Muscle of back (tissue), 13 donors: ENCODE measurements at places on chromosomes 12 and 14. TPM values are rescaled to one million over a fixed set of nuclear protein-coding genes. Genes with fewer than 3 reads are reported as not detected.

The TIGAR gene
- 8.6 TPM for polyA plus RNA-seq

DNA sequence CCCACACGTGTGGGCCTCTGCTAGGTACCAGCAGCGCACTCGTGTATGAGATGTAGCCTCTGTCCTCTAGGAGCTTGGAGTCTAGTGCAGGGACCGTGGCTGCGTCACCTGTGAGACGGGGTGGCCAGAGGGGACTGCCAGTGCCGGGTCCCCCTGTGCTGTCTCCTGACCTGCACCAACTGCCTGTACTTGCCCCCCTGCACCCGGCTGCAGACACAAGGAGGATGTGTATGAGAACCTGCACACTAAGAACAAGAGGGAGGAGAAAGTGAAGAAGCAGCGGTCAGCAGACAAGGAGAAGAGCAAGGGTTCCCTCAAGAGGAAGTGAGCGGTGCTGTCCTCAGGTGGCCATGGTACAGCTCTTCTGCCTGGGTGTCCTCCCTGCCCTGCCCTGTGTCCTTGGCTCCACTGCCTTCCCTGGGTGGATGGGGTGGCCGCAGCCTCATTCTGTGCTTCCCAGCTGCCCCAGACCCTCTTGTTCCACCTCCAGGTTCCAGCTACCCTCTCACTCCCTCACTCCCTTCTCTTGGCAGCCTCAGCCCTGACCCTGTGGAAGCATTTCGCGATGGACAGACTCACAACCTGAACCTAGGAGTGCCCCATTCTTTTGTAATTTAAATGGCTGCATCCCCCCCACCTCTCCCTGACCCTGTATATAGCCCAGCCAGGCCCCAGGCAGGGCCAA is 9.6 kb downstream of the PTPN6 start:
- no peak for DNase-seq

DNA sequence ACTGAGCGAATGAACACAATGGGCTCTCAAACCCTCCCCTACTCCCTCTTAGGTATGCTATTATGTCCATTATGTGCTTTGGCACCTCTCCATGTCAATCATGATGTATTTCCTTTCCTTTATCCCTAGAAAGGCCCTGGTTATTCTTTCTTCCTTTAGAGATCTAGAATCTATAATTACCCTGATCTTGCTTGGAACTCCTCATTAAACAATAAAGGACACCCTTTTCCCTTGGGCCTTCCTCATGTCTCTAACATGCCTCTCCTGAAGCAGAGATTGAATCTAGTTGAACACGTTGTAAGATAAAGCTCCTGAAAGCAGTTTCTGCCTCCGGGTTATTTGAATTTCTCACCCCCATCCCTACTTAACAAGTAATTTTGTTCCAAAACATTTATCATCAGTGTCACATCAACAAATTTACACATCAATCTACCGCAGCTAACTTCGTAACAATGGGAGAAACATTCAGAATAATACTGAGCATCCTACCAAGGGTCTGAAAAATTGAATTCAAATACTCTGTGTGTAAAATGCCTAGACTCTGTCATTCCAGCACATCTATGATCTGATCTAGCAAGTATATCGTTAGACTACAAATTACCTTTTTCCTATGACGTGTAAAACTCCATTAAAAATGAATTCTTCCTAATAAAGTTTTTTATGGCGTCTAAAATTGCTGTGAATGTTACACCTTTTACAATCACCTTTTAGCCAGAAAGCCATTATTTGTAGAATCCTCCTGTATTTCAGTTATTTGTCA is 5.4 kb downstream of the USP44 start:
- no peak for DNase-seq

The PLEKHG7 gene
- polyA plus RNA-seq: 3.3 TPM

GRCh38 chr12:80814453-80814852 is 97.7 kb downstream of the MYF5 start:
- DNase-seq: no peak

The SERPINA10 gene
- polyA plus RNA-seq: not detected

GRCh38 chr12:49288412-49288853 is 6.5 kb upstream of the PRPH start:
- DNase-seq: peak; percentile 38

- DNase-seq: peak; percentile 71
These were observed 2.9 kb downstream of the NFKBIA start for GRCh38 chr14:35401422-35402265.

- DNase-seq: no peak
These were observed 43.5 kb downstream of the PRMT8 start for GRCh38 chr12:3534511-3534910.

The OVCH1 gene
- polyA plus RNA-seq: 0.41 TPM

The NUP37 gene
- polyA plus RNA-seq: 15.4 TPM

DNA sequence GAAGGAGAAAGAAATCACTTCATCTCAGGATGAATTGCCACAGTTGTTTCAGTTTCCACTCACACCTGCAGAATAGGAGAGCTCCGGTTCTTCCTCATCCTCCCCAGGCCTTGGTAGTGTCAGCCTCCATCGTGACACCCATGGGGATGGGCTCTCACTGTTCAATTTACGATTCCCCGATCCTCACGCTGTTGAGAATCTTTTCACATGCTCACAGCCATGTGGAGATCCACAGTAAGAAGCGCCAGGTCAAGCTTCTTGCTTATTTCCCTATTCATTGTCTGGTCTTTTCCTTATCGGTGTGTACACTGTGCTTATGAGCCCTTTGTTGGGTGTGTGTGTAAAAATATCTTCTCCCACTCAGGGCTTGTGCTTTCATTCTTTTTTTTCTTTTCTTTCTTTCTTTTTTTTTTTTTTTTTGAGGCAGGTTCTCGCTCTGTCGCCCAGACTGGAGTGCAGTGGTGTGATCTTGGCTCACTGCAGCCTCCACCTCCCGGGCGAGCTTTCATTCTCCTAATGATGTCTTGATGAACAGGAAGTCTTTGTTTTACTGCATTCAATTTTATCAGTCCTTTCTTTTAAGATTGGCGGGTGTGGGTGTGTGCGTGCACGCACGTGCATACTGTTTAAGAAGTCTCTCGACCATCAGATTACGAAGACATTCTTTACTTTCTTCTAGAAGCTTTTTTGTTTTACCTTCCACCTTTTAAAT is 21.5 kb downstream of the RIN3 start:
- no peak for DNase-seq

DNA sequence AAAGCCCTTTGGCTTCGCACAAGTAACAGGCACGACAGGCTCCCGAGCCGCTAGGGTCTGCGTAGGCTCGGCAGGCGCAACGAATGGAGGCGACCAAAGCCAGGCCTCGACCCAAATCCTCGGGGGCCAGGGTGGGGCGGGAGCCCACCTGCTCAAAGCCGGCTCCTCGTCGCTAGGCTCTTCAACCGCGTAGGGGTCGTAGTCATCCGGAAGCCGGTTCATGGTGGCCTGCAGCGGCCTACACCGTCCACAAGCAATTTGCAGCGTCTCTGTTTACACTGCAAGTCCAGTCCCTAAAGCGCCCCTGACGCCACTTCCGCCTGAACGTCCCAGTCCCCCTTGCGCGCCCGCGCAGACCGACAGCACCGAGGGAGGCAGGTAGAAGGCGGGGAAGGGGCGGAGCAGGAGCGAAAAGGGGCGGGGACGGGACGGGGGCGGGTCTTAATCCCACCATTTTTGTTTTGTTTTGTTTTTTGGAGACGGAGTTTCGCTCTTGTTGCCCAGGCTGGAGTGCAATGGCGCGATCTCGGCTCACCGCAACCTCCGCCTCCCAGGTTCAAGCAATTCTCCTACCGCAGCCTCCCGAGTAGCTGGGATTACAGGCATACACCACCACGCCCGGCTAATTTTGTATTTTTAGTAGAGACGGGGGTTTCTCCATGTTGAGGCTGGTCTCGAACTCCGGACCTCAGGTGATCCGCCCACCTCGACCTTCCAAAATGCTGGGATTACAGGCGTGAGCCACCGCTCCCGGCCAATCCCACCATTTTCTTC is at the start of gene EAPP:
EAPP (minus strand) TSS at position 295 of the 774 bp plus-strand sequence; CDS start at position 222, 73 bp downstream.
- peak; percentile 97 for DNase-seq

The GALNT8 gene
- polyA plus RNA-seq: 5.8 TPM

DNA sequence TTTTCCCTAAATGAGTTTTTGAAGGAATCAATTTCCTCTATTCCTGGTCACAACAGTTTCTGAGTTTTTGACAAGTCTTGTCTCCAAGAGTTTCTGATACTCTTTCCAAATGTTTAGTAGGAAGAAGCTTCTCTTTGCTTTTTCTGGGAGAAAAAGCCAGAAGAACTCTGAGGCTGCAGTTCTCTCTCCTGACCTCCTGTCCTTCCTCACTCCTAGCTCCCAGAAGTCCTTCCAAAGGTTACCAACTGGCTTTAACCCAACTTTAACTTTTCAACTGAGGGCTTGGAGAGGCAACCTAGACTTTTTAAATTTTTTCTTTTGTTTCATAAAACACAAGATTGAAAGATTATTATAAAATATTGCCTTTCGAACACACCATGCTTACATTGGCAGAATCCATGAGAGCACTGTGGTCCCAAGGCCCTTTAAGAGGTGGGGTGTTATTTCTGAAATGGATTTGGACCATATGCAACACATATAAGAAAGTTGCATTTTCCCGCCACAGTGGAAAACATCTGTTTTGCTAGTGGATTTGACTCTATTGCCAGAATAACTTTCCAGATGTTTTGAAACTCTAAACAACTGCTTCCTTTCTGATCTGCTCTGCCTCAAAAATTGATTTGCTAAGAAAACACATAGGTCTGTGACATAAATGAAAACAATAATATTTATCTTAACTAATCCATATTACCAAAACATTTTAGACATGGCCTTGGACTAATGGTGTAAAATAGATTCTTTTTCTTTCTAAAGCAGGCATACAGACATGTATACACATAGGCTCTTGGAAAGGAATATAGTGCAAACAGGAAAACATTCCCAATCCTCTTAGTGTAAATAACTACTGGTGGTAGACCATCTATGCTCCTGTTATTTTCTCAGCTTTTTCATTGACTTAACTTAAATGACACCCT is 22.3 kb upstream of the EPS8 start:
- peak; percentile 86 for DNase-seq

DNA sequence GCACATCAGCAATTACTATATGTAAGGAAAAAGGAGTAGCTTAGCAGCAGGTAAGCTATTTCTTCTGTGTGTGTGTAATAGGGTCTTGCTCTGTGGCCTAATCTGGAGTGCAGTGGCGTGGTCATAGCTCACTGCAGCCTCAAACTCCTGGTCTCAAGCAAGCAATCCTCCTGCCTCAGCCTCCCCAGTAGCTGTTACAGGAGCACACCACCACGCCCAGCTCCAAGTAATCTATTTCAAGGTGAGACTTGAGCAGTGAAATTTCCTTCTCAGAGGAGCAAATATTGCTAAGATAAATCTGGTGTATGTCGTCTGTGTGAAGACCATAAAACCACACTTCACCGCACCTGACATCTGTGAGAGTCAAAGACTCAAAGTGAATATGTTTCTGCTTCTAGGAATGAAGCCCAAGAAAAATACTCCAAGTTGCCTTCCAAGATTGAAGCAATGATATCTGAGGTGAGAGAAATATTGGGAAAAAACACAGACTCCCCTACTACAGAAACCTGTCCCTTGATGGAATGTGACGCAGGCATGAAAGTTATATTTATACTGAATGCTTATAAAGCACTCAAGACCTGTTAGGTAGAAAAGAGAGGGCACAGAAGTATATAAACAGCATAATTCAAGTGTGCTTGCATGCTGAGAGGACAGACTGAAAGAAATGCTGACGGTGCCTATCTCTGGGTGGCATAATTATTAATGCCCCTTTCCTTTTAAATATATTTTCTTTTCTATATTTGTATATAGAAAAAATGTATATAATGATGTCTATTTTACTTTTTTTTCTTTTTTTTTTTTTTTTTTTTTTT is 2.5 kb upstream of the SELPLG start:
- DNase-seq: no peak
